Coronary artery (tissue), 2 donors: ENCODE measurements at places on chromosomes 5 and 9.
A peak's percentile ranks its signal among the peaks of the same experiment; 100 is the strongest.

- DNase-seq = no peak
Measured at GRCh38 chr5:87944553-87945285, 323.9 kb downstream of the TMEM161B start.

DNA sequence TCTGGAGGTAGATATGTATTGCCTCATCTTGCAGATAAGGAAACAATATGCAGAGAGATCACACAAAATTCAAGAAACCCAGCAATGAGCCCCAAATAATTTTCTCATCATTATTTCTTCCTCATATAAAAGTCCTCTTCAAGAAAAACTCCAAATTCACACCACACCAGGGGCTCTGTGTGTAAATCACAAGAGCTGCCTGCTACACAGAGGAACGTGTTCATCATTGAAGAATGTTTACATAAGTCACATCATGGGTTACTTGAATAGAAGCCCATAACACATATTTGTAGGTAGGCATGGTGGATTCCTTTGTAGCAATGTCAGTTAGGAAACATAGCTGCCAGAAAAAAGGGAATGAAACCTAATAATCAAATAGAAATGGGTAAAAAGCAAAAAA is 308.1 kb upstream of the TLE4 start:
- no peak for DNase-seq

DNA sequence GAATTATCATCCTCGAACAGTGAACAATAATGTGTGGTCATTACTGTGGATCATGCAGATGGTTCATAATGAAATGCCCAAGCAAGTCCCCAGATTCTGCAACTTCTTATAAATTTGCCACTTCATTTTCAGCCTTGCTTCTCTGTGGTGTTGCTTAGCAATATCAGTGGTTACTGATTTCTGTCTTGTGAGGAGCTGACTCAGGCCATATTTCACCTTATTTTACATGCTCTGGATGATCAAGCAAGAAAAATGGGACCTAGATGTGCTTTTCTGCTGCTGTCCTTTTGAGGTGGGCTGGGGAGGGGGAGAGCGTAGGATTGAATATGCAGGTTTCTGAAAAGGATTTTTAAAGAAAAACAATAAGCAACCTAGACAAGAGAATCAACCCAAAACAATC is 188.3 kb downstream of the SLC24A2 start:
- DNase-seq = no peak

DNA sequence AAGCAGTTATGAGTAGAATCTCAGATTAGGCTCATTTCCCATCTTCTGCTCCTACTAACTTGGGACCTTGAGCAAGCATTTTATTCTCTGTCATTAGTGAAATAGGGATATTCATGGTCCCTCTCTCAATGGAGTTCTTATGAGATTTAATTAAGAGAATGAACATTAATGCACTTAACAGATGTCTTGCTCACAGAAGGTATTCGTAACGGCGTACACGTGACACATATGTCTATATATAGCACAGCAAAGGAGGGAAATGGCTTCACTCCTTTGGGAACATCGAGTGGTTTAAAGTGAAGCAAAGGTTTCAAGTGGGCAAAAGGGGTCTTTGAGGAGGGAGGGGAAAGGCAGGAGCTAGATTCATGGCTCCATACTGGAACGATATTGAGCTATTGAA is 24.6 kb downstream of the KDM4C start:
- DNase-seq = no peak

DNA sequence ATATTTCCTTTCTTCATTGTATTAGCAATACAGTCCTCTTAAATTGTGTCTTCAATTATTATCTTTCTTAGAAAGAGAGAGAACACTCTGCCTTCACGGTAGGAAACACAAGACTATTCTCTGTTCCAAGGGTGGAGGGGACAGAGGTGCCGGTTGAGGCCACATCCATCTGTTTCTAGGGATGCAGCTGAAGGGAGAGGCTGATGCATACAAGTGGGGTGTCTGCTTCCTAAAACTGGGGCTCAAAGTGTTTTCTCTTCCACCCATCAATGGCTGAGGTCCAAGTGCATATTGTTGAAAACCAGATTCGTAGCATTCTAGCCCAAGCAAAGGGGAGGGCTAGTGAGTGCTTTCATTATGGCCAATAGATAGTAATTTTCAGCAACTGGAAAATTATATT is 9.5 kb downstream of the IRX2 start:
- no peak for DNase-seq

DNA sequence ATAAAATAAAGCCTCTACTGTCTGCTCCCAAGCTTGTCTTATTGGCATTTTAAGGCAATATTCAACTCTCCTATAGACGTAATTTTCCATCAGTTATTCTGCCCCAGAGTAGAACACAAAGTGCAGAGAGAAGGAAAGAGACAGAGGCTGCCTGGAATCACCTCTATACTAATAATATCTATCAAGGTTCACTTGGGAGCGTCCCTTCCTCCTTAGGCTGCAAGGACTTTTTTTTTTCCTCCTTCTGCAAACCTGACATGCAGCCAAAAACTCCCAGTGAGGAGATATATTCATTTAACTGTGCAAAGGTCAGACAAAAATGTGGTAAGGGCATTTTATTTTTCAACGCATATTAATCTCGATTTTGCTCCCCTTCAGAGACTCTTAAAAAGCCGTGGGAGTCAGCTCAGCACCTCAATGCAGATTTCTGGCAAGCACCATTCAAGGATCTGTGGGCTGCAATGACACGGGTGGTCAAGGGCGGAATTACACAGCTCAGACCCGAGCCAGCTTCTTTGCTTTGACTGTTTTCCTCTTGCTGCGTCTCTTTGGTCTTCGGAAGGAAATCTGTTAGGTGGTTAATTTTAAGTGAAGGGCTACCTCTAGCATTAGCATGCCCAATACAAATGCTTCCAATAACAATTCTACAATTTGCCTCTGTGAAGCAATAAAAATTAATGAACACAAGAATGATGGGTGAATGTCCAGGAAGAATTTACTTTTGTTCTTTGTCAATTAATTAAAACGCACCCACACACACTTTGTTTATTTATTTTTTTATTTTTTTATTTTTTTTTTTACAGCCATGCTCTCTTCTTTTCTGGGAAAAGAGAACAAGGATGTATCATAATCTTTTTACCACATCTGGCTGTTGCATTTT is 587.7 kb upstream of the GRAMD2B start:
- no peak for DNase-seq

GRCh38 chr9:136762915-136763648 is 1.2 kb downstream of the LCN15 start:
- no peak for DNase-seq

- DNase-seq = no peak
Measured at GRCh38 chr9:124929464-124929863, 11.4 kb downstream of the GOLGA1 start.

GRCh38 chr9:132789719-132790118 is 88.4 kb downstream of the AK8 start:
- no peak for DNase-seq

- DNase-seq = no peak
Measured at GRCh38 chr5:60457233-60457632, 242.7 kb downstream of the DEPDC1B start.

DNA sequence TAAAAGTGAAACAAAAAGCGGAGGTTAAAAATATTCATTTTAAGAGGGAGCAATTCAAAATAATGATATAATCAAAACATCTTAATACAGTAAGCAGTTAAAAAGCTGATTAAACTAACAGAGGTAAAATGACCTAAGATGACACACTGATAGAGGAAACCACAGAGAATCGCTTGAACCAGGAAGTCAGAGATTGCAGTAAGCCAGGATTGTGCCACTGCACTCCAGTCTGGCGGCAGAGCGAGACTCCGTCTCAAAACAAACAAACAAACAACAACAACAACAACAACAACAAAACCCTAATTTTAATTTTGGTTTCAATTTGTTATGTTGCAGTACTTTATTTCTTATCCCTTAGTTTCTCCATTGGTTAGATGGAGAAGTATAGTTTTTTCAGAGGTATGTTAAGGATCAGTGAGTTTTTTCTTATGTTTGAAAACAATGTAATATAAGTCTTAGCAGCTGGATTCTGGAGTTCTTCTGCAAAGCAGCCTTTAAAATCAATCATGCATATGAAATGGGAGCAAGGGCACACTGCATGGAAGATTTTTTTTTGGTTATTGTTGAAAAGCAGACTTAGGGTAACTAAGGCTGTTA is 58.5 kb downstream of the MLANA start:
- DNase-seq = no peak

DNA sequence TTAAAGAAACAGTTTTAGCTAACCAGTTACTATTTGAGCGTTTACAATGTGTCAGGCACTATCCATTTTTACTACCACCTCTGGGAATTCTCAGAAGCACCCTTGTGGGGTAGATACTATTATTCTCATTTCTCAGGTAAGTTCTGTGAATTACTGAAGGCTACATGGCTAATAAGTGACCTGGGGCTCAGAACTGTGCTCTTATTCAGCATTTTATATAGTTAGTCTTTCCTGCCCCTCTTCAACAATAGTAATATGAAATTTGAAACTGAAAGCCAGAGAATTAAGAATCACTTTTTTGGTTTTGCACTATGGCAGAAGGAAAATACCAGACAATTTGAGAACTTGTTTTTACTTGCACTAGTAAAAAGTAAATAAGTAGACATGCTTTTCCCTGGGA is 11.8 kb downstream of the ELL2 start:
- DNase-seq = no peak

DNA sequence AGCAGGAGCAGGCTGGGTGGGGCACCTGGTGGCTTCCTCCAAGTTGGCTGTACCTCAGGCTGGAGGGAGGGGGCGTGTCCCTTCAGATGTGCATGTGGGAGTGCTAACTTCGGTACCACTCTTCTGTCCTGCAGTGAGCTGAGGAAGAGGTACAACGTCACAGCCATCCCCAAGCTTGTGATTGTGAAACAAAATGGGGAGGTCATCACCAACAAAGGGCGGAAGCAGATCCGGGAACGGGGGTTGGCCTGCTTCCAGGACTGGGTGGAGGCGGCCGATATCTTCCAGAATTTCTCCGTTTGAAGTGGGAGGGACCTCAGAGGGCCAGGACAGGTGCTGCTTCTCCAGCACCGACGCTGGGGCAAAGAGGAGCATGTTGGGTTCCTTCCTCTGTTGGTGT is 9.3 kb downstream of the NXNL2 start:
- DNase-seq = no peak

DNA sequence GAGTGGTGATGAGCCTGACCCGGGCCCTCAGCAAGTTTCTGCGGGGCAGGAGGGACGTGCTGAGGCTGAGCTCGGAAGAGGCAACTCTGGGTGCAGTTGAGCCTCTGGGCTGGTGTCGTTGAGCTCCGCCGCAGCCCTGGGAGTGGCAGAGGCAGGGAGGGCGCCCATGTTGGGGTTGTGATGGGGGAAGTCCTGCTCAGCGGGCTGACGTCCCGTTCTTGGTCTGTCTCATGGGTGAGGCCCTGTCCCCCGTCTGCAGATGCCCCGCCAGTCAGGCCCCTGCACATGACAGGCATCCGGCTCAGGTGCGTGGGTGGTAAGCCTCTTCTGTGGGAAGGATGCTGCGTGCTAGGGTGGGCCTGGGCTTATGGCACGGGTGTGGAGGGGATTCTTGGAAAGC is 64.3 kb downstream of the RXRA start:
- no peak for DNase-seq

DNA sequence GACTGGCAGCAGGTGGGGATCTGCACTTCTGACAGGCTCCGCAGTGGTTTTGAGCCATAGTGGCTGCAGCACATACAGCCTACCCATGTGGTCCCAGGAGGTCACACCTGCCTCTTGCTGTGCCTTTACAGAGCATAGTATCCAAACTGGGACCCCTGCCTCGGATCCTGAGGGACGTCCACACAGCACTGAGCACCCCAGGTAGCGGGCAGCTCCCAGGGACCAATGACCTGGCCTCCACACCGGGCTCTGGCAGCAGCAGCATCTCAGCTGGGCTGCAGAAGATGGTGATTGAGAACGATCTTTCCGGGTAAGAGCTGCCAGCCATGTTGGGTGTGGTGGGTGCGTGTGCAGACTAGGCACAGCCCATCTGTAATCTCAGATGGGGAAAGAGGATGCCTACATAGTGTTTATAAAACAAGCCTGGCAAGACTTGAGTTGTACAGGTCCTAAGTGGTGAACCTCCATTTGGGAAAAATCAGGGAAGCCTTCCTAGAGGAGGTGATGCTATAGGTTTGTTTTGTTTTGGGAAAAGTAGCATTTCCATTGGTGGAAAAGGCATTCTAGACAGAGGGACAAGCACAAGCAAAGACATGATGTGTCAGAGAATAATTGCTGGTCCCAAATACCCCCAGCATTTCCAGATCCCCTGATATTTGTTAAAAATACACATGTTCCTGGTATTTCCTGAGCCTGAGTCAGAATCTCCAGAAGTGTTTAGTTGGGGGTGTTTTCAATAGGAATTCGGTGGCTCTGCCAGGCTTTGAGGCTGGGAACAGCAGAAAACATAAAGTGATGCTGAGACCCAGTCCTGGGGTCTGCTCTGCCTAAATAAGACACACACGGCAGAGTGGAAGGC is 119.2 kb downstream of the DAB2IP start:
- no peak for DNase-seq

GRCh38 chr5:181207214-181207959 is 2.4 kb upstream of the TRIM7 start:
- no peak for DNase-seq

DNA sequence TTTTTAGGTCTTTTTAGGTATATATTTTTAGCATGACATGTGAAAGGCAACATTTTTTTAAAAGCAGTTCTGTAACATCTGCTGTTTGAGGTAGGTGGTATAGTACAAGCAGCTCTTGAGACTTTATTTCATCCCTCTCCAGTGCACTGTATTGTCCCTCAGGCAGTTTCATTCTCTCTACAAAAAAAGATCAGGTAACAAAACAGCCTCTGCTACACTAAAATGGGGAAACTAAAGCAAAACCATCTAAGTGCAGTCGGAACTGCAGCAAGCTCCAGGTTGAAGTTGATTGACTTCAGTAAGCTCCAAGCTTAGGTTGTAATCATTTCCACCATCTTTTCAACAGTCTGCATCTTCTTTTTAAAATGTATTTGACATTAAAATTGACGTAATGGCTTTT is 195.6 kb downstream of the DEPDC1B start:
- no peak for DNase-seq

DNA sequence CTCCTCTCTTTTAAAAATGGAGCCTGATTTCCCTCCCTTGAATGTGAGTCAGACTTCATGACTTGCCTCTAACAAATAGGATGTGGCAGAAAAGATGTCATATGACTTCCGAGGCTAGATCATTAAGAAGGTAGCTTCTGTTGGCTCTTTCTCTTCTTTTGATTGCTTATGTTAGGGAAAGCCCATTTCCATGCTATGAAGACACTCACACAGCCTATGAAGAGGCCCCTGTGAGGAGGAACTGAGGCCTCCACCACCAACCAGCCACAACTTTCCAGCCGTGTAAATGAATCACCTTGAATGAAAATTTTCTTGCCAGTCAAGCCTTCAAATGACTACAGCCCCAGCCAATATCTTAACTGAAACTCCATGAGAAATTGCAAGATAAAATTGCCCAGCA is 413.4 kb downstream of the TMEM38B start:
- no peak for DNase-seq

DNA sequence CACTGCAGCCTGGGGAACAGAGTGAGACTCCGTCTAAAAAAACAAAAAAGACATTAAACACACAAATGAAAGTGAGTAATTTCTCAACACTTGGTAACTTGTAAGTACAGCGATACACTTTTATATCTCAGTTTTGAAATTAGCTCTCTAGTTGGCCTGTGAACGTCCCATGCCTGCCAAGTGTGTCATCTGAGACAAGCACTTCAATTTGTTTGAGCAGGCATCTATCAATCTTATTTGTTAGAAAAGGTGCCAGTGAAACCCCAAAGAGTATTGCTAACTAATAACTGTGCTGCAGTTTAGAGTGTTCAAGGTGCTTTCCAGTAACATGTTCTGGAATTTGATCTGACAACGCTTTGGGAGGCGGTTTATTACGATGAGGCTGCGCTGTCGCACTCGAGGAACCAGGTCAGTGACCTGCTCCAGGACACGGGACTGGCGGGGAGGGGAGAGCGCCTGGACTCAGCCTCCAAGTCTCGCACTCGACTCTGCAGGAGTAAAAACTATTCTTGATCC is 1.1 kb upstream of the SPIN1 start:
- peak; percentile 74 for DNase-seq
